Small intestine (tissue), 16 donors: ENCODE measurements at places on chromosomes 7 and 10. TPM values are rescaled to one million over a fixed set of nuclear protein-coding genes. Genes with fewer than 3 reads are reported as not detected.

DNA sequence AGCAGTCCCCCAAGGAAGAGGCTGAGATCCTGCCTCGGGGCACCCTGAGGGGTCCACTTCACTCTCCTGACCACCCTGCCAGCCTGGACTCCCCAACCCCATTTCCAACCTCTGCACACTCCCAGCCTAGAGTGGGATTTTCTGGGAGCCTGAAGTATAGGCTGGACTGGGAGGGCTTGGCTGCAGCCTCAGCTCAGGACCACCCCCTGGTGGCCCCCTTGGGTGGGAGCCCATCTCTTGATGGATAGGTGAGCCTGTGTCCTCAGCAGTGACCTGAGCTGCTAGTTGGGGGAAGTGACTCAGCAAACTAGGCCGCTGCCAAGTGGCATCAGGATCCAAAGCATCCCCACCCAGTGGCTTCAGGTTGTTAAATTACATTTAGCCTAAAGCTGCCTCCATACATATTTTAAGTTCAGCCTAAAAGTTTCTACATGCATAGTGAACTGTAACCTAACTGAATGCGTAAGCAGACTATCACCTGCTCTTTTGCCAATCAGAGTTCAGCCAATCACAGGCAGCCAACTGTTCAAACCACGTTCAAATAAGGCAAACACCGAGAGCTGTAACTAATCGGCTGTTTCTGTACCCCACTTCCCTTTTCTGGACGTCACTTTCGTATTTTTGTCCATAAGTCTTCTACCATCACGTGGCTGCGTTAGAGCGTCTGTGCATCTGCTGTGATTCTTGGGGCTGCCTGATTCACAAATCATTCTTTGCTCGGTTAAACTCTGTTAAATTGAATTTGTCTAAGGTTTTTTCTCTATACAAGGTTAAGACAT is 144.0 kb downstream of the PLPP4 start:
- H3K27ac ChIP-seq = no peak overlapping the region
- H3K27me3 ChIP-seq = no peaks in the 10 kb centered on the region
- no peaks in the 10 kb centered on the region for H3K36me3 ChIP-seq
- H3K4me1 ChIP-seq = no peaks in the 10 kb centered on the region

DNA sequence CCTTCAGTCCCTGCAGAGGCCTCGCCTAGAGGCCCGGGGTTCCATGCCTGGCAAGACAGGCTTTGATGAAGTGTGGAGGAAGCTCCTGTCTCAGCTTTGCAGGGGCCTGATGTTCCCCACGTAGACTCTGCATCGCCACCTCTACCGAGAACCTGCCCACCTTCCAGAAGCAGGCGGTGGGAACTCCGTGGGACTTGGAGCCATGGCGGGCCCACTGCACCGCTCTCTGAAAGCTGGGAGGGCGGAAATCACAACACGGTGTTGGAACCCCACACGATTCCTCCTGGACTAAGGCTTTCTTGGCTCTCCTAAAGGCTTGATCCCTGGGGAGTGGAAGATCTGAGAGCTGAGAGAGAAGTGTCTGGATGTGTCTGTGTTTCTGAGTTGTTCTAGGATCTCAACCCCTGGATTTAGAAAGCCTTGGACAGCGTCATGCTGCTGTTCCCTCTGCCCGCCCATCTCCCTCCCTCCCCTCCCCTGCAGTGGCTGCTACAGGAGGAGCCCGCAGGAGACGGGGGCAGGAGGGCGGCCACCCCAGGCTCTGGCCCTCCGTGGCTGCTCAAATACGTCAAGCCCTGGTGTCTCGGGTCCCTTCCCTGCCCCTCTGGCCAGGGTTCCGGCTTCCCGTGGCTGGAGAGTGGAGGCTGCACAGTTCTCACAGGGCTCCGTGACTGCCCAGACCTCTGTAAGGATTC is 79.7 kb downstream of the VIPR2 start:
- H3K36me3 ChIP-seq = no peaks in the 10 kb centered on the region
- peaks cover 7% of the 10 kb centered on the region for H3K27me3 ChIP-seq
- DNase-seq = no peak
- no peak overlapping the region for H3K4me3 ChIP-seq
- no peaks in the 10 kb centered on the region for H3K4me1 ChIP-seq
- no peak overlapping the region for H3K27ac ChIP-seq

GRCh38 chr7:103031781-103032180 is 42.8 kb downstream of the FBXL13 start:
- no peak overlapping the region for H3K4me3 ChIP-seq
- no peak overlapping the region for H3K27ac ChIP-seq
- no peak for DNase-seq
- no peaks in the 10 kb centered on the region for H3K27me3 ChIP-seq
- H3K36me3 ChIP-seq = no peaks in the 10 kb centered on the region

EGR2 gene
- 1.2 TPM for polyA plus RNA-seq

- DNase-seq = no peak
- H3K4me3 ChIP-seq = no peak overlapping the region
- no peaks in the 10 kb centered on the region for H3K4me1 ChIP-seq
- H3K36me3 ChIP-seq = no peaks in the 10 kb centered on the region
- no peaks in the 10 kb centered on the region for H3K27me3 ChIP-seq
- no peak overlapping the region for H3K27ac ChIP-seq
These were observed 188.6 kb downstream of the DIP2C start for GRCh38 chr10:500876-501275.

PHTF2 gene
- polyA plus RNA-seq = 3.5 TPM

DLX5 gene
- 0.04 TPM for polyA plus RNA-seq

MACC1 gene
- polyA plus RNA-seq = 3.5 TPM

DNA sequence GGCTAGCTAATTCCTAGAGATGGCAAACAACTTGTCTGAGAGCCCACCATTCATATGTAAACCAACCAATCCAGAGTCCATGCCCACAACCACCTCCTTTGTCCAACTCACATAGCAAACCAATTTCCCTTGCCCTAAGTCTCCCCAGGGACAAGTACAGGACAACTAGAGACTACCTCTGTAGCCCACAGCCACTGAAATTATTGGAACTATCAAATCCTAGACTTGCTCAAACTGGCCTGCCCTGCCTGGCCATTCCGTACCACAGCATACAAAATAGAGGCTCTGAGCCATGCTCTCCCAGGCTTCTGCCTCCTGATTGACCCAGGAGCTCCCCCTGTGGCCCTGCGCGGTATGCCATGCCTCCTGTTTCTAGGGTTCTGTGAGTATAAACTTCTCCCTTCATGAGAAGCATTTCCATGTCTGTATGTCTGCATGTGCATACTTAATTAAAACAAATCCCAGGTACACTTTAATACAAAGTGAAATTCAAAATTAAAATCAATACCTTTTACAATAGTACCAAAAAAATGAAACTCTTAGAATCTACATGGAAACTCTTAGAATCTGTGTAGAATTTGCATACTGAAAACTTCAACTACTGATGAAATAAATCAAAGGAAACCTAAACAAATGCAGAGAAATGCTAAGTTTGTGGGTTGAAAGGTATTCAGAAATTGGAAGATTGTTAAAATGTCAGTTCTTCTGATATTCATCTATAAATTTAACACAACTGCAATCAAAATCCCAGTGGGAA is 4.0 kb upstream of the HECW1 start:
- no peak overlapping the region for H3K27ac ChIP-seq
- no peak overlapping the region for H3K4me3 ChIP-seq
- H3K36me3 ChIP-seq = no peaks in the 10 kb centered on the region

KAT6B gene
- 5.4 TPM for polyA plus RNA-seq

- no peak overlapping the region for H3K4me3 ChIP-seq
- H3K4me1 ChIP-seq = no peaks in the 10 kb centered on the region
- DNase-seq = no peak
- H3K27ac ChIP-seq = no peak overlapping the region
These were observed 1052.3 kb upstream of the CELF2 start for GRCh38 chr10:9965341-9965740.

DNA sequence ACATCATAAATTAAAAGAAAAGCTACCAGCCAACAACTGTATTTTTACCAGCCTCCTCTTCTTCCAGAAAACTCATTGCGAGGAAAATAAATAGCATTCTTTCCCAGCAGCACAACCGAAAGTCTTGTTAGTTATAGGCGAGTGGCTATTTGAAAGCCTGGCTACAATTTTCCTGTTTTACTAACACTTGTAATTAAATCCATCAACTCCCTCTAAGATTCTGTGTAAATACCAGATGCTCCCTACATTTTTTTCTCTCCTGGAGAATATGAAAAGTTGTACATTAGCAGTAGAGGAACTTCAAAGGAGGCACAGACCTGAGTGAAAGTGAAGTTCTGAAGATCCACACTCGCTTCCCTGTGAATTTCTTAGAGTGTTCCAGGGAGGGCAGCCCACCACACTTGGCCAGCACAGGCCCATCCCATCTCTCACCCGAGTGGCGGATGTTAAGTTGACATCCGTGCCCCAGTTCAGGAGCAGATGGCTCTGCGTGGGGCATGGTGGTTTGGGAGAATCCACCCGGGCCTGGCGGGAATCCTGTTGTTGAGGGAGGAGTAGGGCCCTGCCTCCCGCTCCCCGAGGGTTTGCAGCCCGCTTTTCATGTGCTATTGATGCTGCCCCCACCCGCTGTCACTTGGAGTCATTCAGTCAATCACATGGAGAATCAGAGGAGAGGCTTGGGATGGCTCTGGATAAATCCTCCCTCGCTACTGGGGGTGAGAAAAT is 451.0 kb upstream of the GALNT17 start:
- no peaks in the 10 kb centered on the region for H3K27me3 ChIP-seq
- no peak for DNase-seq
- no peak overlapping the region for H3K27ac ChIP-seq
- H3K36me3 ChIP-seq = no peaks in the 10 kb centered on the region

DNA sequence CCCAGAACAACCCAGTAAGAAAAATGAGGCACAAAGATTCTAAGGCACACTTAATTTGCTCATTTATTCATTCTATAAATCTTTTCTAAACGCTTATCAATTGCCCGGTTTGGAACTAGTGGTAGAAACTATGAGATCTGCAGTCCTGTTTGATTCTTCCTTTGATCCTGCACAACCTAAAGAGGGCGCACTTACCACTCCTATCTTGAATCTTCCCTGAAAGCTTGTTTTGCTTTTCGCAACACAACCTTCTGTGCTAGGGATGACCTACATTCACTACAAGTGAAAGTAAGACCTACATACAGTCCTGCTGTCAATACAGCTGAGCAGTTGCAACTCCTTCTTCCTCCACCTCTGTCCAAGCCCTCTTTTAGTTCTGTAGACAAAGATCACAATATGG is 12.6 kb upstream of the ARL4A start:
- H3K4me1 ChIP-seq = no peaks in the 10 kb centered on the region
- H3K4me3 ChIP-seq = no peak overlapping the region
- peak; percentile 74 for DNase-seq
- H3K27ac ChIP-seq = no peak overlapping the region
- no peaks in the 10 kb centered on the region for H3K36me3 ChIP-seq
- H3K27me3 ChIP-seq = no peaks in the 10 kb centered on the region

- H3K4me3 ChIP-seq = peak overlapping the region; percentile 62
- H3K27me3 ChIP-seq = peaks cover 9% of the 10 kb centered on the region
- no peak for DNase-seq
These were observed 30.3 kb downstream of the SKIDA1 start for GRCh38 chr10:21495002-21495751.

DNA sequence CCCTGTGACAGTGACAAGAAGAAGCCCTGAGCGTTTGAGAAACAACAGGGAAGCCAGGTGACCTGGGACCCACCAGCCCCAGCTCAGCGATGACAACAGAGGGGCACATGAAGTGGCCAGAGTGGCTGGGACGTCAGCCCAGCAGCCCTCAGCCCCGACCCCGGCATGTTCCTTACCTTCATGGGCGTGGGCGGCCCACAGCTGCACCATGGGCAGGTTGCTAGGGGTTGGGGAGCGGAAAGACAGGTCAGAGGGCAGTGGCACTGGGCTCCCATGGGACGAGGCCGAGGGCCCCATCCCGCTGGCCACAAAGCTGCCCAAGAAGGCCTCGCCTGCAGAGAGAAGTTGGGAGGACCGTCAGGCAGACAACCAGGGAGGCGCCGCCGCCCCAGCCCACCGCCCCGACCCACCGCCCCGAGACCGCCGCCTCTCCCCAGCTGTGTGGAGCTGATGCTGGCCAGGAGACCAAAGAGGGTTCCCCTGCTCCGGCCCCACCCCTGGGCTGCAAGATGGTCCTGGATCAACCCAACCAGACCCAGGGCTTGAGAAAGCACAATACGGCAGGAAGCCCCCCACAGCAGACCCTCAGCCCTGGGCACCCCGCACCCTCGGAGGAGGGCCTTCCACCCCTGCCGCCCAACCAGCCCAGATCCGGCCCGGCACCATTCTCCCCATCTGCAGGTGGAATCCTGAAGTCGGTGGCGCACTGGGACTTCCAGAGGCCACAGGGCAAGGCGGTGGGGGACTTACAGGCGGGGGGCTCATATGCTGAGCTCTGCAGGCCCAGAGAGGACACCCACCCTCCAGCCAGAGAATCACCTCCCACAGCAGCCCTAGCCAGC is 29.1 kb downstream of the TNRC18 start:
- no peak for DNase-seq
- no peaks in the 10 kb centered on the region for H3K4me1 ChIP-seq
- H3K27ac ChIP-seq = no peak overlapping the region
- no peaks in the 10 kb centered on the region for H3K27me3 ChIP-seq
